ENCODE measurements at places on chromosomes 12 and 14.

GRCh38 chr14:47240748-47241437 is 434.5 kb downstream of the MDGA2 start:
- no peak for DNase-seq

DNA sequence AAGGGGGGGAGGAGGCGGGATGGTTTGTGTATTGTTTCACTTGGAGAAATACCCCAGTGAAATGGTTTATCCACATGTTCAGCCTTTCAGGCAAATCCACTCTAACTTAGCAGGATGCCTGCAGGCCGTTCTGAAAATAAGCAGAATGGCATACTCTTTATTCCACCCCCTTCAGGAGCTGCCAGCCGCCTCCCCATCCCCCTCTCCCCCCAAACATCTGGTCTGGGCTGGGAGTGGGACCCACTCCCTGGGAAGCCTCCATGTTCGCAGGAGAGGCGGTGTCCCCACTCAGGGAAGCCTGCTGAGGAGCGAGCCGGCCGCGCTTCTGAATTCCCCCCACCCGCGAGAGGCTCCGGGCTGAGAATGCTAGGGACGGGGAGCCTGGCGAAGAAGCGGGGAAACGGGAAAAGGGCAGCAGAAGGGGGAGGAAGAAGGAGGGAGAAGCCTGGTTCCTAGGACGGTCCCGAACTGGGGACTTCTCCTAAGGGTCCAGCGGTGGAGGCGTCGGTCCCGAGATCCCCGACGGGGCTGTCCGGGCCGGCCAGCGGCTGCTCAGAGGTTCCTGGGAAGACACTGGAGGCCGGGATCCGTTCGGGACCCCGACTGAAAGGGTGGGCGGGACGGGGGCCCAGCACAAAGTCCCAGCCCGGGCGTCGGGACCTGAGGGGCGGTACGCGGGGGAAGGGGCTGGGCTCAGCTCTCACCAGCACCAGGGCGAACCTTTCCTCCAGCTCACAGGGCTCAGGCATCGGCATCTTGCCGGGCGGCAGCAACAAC is 666 bp downstream of the FMNL3 start:
- no peak for DNase-seq

DNA sequence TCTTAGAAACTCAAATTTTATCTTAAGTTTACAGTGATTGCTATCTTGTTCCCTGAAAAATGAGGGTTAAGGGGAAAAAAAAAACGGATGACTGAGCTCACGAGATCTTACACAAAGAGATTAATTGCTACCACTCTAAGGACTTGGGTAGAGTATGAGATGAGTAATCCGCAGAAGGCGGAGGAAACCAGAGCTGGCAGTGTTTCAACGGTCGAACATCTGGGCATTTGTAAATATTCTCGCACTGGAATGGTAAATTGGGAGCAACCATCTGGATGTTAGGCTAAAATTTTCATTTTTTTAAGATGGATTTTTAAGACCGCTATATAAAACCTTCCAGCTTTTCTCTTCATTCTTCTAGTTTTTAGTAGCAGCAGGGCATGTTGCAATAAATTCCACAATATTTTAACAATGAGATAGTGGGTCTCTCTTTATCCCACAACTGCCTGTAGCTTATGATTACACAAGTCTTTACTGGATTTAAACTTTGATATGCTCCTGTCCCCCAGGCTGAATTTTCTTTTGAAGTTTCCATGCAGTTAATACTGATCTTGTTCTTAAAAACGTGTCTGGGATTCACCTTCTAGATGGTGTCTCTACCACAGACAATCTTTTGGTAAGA is 1324.1 kb downstream of the AACS start:
- no peak for DNase-seq

GRCh38 chr14:100950024-100950423 is 46.5 kb upstream of the RTL1 start:
- DNase-seq, result no peak

- DNase-seq, result no peak
These were observed 78.4 kb upstream of the FUT8 start for GRCh38 chr14:65333943-65334687.

GRCh38 chr14:20626274-20626673 is 15.2 kb downstream of the OR6S1 start:
- DNase-seq, result no peak

DNA sequence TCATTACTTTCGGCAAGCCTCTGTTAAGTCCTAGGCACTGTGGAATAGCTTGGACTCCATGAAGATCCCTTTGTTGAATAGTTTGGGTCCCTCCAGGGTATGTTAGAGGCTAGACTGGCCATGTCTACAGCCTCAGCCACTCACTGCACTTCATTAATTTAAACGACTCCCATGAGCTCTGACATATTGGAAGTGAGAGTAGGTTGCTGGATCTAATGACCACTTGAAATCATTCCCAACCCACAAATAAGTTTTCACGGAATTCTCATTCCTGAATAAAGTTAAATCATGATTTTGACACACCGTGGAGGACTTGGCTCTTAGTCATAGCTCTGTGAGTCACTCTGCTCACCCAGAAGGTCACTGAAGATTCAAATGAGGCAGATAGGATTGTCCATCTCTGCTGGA is 21.4 kb upstream of the APPL2 start:
- DNase-seq, result peak; percentile 89

- DNase-seq, result no peak
These were observed 89.2 kb downstream of the FOXN3 start for GRCh38 chr14:89327771-89328212.

DNA sequence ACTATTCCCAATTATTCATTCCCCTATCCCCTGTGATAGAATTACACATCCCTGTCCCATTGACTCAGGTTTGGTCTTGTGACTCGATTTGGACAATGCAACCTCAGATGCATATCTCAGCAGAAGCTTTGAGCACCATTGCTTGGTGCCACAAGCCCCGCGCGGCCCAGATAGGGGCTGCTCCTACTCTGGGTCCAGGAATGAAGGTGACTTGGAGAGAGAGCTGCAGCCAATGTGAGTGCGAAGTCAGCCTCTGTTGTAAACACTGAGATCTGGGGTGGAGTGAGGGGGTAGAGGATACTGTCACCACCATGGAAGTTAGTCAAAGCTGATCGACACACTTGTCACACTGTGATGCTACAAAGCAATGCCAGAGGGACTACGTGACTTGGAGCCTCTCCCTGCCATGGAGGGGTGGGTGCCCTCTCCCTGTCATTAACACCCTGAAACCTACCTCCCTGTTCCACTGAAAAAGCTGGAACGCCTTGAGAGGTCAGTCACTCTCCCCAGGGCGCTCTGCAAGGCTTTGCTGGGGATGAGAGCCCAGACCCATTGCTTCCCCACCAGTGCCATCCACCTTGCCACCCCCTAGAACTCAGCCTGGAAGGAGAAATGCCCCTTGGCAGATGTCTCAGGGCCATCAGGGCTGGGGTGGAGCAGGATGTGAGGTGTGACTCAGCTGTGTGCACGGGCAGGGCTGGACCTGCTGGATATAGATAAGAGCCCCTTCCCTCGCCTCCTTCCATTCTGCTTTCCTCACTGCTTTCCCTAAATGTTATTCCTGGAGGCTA is 6.6 kb upstream of the PLEK2 start:
- DNase-seq, result peak; percentile 8

DNA sequence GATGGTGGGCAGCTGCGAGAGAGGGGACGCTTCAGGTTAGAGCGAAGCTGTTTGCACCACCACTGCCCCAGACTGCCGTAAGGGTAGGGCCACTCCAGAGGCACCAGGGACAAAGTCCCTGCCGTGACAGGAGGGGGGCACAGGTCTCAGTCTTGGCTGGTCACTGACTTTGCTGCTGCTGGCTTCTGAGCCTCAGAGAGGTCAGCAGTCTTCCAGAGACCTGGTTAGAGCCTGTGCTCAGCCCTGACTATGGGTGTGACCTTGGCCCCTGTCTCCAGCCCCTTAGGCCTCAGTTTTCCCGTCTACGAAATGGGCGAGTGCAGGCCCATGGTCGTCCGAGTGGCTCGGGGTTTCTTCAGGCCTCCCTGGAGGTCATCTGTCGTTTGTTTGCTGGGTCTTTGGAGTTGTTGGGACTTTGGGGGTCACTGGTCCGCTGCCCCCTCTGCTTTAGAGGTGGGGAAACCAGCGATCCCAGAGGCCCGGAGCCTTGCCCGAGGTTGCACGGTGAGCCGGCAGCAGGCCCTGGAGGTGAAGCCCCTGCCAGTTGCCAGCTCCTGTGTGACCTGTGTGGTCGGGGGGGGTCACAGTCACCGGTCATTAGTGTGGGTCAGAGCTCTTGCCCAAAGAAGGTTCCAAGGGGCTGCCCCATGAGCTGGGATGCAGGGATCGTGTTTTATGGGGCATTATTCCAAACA is 15.3 kb downstream of the MEG3 start:
- DNase-seq, result no peak
